ENCODE measurements at places on chromosomes 1 and 21. TPM values are rescaled to one million over a fixed set of nuclear protein-coding genes. Genes with fewer than 3 reads are reported as not detected.

- DNase-seq = no peak
Observed at GRCh38 chr1:44377925-44378784, 23.1 kb upstream of the ERI3 start.

DNA sequence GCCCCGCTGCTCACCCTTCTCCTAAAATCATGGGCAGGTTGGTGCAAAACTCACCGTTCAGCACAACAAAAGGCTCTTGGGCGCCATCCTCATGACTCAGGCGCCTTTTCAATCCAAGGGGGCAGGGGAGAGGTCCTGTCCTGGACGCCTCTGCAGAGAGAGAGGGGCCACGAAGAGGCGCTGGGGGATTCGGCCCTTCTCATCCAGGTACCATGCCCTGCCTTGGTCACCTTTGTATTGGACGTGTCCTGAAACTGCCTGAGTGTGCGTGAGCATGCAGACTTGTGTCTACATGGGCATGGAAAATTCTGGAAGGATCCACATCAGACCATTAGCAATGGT, 53.5 kb downstream of the SLC37A1 start:
- no peak for DNase-seq

DNA sequence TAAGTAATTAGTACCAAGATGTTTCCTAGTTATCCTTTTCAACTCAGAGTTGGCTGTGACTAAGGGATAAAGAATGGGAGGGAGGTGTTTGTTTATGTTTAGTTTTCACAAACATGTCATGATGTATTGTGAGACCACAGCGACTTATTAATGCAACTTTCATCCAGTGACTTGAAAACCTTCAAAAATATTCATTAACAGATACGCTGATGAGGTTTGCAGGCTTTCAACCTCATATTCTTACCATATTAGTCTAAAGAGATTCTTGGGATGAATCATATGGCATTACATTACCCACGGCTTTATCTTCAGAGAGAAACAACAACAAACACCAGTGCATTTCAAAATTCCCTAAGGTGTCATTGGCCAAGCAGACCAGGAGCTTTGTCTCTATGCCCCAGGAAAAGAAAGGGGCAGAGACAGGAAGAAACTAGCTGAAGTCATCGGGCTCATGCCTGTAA, 36.4 kb downstream of the PALMD start:
- DNase-seq = no peak

GRCh38 chr1:179142889-179143299, 61.0 kb downstream of the TOR3A start:
- no peak for DNase-seq

DNA sequence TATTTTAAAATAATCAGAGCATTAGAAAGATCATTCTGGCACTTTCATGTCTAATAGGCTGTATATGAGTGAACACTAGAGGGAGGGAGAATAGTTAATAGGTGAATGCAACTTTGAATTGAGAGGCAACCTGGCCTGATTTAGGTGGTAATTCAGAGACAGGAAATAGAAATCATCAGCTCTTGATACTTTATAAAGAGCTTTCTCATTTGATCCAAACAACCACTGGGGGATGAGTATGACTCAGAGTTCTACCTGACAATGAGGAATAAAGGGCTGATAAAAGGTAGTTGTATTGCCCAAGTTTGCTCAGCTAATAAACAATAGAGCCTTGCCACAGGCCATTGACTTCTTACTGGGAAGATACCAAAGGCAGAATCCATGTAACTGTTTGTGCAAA, 5.2 kb upstream of the FAM89A start:
- no peak for DNase-seq

GRCh38 chr1:23288671-23289070, 55.4 kb downstream of the HNRNPR start:
- DNase-seq = no peak

DNA sequence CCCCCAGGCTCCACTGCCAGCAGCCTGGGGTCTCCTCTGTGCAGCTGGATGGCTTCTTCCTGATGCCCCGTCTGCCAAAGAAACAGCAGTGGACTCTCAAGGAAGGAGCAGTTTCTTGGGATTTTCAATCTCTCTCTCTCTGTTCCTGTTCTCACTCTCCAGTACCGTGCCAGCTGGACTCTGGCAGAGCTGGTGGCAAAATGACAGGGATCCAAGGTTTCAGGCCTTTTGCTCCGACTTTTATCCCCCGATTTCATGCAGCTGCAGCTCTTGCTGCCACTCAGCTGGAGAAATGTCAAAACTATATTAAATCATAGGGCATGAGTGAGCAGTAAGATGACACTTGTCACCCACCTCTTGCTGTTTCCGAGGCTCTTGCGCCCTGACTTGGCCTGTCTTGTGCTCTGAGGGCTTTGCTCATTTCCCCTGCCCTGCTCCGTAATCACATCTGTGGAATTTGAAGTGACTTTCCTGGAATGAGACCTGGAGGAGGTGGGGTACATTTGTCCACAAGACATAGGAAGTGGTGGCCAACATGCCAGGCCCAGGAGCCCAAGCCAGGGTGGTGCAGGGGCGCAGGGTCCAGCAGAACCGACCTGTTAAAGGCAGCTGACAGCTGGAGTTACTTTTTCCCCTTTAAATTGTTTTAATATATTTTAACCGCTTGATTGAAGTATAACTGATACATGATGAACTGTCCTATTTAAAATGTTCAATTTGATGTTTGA, 576.2 kb downstream of the PTPRU start:
- no peak for DNase-seq

DNA sequence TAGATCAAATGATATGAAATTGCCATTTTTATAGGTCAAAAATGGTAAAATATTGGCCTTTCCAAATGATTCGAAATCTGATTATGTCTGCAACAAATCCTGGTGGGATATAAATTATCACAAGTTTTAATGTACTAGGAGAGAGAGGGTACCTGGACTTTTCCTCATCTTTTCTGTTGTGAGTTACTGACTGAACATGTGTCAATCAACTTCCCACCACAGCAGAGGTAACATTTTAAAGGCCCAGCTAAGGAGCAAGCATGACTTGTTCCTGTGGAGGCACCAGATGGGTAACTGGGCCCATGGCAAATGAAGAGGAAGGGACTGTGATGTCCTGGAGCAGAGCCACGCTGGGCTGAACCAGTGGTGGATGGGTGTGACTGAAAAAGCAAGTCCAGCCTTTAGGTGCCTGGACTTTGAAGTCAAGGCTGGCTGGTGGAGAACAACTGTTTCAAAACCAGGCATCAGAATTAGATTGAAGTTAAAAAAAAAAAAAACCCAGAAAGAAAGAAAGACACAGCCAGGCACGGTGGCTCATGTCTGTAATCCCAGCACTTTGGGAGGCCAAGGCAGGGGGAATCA, 6.6 kb downstream of the MR1 start:
- DNase-seq = no peak

DNA sequence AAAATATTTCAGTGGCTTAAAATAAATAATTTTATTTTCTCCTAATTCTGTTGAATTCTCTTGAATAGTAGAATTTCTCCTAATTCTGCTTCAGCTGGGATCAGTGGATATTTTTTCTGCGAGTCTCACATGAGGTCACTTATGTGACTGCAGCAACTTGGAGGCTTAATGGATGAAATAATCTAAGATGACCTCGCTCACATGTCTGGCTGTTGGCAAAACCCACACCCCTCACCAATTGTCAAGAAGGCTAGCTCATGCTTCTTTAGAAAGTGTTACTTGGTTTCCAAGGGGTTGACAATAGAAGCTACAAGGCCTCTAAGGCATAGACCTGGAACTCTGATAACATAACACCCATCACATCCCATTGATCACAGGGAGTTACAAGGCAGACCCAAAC, 156.9 kb upstream of the DPYD start:
- DNase-seq = no peak

DNA sequence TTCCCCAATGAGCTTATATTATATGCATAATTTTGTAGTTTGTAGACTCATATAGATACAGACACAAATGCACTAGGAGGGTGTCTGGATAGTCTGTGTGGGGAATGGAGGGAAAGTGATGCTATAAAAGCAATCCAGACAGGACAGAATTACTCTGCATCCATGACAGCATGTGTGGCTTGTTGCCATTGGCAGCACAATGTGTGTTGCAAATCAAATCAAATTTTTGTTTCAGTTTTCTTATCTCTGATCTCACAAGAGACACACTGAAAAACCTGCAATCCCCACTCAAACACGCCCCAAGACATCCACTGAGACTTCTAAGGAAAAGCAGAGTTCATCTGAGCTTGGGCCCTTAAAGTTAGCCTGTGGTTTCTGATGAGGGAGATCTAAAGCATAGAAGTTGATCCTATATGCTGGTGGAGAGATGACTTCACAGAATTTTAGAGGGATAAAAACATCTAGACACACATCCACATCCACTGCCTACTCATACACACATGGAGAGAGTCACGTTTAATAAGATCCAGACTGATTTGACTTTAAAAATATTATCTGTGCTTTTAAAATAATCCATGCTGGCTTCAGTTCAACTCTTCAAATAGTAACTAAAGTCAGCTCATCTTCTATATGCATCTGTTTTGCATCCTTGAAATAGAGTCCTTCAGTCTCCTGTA, 313.0 kb upstream of the PLXNA2 start:
- no peak for DNase-seq

Gene DNAJC28
- 7.6 TPM for total RNA-seq

Gene NBPF14
- total RNA-seq = 6.3 TPM

Gene AGT
- 74.5 TPM for total RNA-seq

Gene TMEM125
- not detected for total RNA-seq

Gene FCRL5
- total RNA-seq = not detected
